IMR-90 (cell line): ENCODE measurements at places on chromosomes 12 and 14. TPM values are rescaled to one million over a fixed set of nuclear protein-coding genes. Genes with fewer than 3 reads are reported as not detected.

Gene LRTM2
- not detected in 2 replicates for total RNA-seq

DNA sequence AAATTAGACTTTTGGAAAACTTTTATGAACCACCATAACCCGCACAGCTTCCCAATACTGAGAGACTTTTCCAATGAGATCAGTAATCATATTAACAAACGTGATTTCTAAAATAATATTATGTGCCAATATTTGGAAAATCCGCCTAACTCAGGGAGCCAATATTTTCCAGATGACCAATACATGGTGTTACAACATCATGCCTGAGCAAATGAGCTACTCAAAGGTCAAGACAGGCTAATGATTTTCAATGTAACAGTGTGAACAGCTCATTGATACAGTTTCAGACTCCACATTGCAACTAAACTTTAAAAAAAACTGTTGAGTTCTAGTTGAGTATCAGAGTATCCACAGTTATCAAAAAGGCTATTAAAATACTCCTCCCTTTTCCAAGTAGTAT is 46.8 kb downstream of the RNF34 start:
- no peaks in the 10 kb centered on the region for H3K4me1 ChIP-seq
- peaks cover 22% of the 10 kb centered on the region for H3K36me3 ChIP-seq
- H3K4me3 ChIP-seq, result no peak overlapping the region
- H3K27ac ChIP-seq, result no peak overlapping the region

DNA sequence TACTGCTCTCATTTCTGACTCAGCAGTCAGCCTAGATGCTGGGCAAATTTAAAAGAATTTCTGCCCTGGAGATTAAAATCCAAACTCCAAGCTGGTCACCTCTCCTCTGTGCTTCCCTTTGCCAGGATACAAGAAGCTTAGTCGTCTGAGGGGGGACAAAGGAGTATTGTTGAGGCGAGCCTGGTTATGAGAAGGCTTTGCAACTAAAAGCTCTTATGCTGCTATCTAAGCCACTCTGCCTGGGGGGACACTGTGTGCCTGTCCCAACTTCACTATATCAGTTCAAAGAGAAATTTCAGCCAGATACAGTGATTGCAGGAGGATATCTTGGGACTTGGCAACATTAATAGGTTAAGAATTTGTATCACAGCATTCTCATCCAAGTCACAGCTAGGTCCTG is 10.8 kb upstream of the PLEKHH1 start:
- H3K36me3 ChIP-seq, result no peaks in the 10 kb centered on the region
- no peak overlapping the region for H3K27ac ChIP-seq
- no peaks in the 10 kb centered on the region for H3K4me1 ChIP-seq
- H3K27me3 ChIP-seq, result peaks cover 51% of the 10 kb centered on the region
- H3K4me3 ChIP-seq, result no peak overlapping the region

DNA sequence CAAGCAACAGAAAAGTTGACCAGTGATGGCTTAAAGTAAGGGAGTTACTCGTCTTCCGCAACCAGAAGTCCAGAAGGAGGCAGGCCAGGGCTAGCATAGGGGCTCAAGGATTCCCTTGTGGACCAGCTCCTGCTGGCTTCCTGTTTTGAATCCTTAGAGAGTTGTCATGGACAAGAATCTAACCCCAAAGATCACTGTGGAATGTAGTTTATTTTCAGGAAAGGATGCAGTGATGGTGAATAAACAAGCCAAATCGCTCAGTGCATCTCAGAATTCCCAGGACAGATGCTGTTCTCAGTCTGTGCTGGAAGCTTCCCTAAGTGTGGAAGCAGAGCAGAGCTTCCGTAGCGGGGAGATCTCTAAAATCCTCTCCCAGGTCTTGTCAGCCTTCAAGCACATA is 311.3 kb downstream of the C12orf75 start:
- H3K4me1 ChIP-seq, result no peaks in the 10 kb centered on the region
- DNase-seq, result peak; percentile 11
- no peak overlapping the region for H3K4me3 ChIP-seq
- H3K27me3 ChIP-seq, result no peaks in the 10 kb centered on the region; the same call in 1 of the 2 replicates
- no peaks in the 10 kb centered on the region for H3K36me3 ChIP-seq
- H3K27ac ChIP-seq, result no peak overlapping the region

GRCh38 chr12:106037524-106038298 is 101.0 kb downstream of the NUAK1 start:
- no peak for DNase-seq
- no peak overlapping the region for H3K4me3 ChIP-seq
- no peaks in the 10 kb centered on the region for H3K36me3 ChIP-seq
- no peaks in the 10 kb centered on the region for H3K27me3 ChIP-seq
- no peak overlapping the region for H3K27ac ChIP-seq
